ENCODE measurements at places on chromosomes 12 and 14.

DNA sequence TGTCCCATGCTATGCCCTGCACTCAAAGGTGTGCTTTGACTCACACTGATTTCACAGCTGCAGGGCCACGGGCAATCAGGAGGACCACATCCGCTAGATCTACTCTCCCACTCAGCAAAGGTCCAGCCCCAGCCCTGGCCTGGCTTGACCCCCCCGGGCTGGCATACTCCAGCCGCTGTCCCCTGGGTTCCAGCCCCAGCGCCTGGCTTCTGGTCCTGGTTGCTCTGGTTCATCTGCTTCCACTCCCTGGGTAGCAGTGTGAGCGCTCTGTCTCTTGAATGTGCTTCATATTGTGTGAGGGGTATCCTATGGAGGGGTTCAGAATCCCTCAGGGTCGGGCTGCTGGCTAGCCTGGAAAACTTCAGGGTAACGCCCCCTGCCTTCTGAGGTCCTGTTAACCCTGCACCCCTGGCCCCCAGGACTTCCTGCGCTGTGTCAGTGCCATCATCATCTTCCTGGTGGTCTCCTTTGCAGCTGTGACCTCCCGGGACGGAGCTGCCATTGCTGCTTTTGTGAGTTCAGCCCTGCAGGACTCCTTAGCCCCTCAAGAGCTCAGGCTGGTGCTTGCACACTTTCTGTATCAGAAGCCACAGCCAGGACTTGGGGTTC, 1.9 kb downstream of the CMTM5 start:
- no peak for DNase-seq

DNA sequence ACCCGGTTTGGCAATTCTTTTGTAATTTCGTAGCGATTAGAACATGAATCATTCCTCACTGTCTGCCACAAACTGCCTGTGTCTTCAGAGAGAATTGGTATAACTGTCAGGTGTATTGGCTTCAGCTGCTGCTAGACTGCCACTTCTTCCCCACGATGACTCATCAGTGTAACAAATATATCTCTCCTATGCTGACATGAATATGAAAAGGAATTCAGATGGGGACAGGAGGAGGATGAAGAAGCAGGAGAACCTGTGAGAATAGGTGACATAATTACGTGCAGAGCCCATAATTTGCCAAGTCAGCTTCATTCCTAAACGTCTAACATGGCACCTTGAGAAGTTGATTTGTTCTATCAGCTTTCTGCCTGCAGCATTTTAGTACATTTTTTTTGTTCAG, 64.9 kb downstream of the FRMD6 start:
- DNase-seq, result no peak

DNA sequence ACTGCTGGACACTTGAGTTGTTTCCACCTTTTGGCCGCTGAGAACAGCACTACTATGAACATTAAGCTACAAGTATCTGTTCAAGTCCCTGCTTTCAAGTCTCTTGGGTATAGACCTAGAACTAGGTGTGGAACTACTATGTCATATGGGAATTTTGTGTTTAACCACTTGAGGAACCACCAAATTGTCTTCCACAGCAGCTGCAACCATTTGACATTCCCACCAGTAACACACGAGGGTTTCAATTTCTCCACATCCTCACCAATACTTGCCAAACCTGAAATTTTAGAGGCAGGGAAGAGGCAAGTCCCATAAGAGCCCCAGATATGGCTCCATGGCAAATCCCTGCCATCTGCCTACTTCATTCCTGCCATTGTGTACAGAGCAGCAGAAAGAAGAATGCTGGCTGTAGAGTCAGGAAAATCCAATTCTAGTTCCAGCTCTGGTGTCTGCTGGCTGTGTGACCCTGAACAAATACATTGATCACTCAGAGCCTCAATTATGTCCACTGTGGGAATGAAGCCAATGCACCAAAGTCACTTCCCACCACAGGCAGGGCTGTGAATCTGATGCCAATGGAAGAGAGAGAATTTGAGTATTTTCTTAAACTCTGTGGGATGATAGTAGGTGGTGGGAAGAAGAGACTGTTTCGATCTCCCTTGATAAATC, 17.8 kb downstream of the PITPNM2 start:
- no peak for DNase-seq

GRCh38 chr14:69318241-69318640, 58.3 kb downstream of the GALNT16 start:
- DNase-seq, result no peak

- no peak for DNase-seq
These were observed 39.1 kb downstream of the MAGOHB start for GRCh38 chr12:10574307-10574706.

DNA sequence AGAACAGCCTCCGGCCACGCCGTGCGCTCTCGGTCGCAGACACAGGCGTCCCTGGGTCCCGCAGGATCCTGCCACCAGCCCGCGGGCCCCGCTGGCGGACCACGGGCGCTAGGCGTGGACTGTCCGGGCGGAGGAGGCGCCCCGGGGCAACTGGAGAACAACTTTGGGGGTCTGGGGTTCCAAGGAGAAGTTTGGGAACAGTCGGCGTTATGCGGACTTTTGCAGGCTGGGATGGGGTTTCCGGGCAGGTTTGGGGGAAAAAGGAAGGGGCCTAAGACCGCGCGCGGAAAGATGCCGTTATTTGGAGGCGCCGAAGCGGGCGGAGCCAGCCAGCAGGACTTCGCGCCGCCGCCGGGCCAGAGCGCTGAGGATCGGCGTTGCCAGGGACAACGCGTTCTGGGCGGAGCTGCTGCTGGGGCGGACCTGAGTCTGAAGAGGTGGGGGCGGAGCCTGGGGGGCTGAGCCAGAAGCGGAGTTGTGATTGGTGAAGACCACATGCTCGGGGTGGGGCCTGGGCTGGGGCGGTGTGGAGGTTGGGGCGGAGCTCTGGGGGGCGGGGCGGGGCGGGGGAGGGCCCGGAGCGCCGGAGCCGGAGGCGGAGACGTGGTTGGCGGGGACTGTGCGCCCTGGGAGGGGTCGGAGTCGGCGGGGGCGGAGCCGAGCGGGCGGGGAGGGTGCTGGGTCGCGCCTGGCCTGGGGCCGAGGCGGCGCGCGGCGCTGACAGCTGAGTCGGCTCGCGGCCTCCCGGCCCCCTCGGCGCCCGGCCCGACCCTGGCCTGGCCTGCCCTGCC, at the start of gene CYP46A1:
TSS of gene CYP46A1 (plus strand) at position 680 of the 791 bp plus-strand sequence. CDS start 120 bp downstream, outside the sequence.
- peak; percentile 100 for DNase-seq

GRCh38 chr12:53224061-53224896, 7.7 kb downstream of the RARG start:
- DNase-seq, result peak; percentile 57
